Fibroblast of mammary gland (primary cell): ENCODE measurements at places on chromosomes 2 and 18.

- DNase-seq, result no peak
Observed at GRCh38 chr2:181850936-181851560, 40.5 kb upstream of the ITPRID2 start.

- DNase-seq, result no peak
Observed at GRCh38 chr2:241050624-241051577, 51.2 kb downstream of the MTERF4 start.

GRCh38 chr18:58539659-58540380 is 89.1 kb downstream of the ALPK2 start:
- no peak for DNase-seq

DNA sequence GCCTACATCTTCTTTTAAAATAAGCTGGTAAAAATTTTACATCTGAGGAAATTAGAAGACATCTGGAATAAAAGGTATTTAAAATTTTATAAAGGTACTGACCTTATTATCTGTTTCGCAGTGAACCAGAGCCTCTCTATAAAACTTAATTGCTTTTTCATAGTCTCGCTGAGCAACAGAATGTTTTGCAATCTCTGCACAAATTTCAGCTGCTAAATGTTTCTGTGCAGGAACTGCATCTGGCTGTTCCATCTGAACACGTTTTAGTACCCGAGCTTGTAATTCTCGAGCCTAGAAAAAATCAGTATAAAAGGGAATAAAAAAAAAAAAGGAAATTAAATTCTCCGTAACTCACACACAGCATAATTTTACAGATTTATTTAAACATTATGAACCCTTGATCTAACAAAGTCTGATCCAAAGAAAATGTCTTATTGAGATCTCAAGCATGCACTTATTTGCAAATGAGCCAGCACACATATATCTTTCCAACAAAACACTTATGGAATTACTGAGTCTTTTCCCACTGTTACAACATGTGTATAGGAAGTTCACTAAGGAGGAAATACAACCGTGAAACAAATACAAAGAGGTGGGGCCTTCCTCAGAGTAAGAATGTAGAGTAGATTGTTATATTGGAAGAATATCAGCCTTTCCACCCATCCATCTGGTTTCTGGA is 51.8 kb downstream of the TTC21B start:
- no peak for DNase-seq

DNA sequence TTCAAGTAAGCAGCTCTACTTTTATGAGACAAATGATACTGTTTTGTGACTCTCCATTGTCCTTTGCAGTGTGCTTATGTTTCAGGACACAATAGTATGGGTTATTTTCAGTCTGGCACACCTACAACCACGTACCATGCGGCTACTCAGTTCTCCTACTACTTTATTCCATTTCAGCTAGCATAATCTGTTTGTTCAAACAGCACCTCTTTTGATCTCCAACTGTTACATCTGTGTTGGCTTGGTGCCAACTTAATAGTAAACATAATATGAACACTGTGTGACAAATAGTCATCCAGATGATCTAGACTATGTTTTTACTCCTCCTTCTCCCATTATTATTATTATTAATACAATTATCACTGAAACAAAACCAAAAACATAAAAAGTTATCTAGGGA is 40.5 kb downstream of the MYO3B start:
- no peak for DNase-seq

- DNase-seq, result peak; percentile 33
Observed at GRCh38 chr2:95314964-95315611, 17.9 kb downstream of the KCNIP3 start.
